Gastroesophageal sphincter (tissue), 4 donors: ENCODE measurements at places on chromosomes 11 and 22. TPM values are rescaled to one million over a fixed set of nuclear protein-coding genes. Genes with fewer than 3 reads are reported as not detected.

The PTS gene
- 22.4 TPM for total RNA-seq

GRCh38 chr22:27724157-27724556 is 77.4 kb downstream of the MN1 start:
- ATAC-seq: no peak

The NELL1 gene
- total RNA-seq: 0.77 TPM

DNA sequence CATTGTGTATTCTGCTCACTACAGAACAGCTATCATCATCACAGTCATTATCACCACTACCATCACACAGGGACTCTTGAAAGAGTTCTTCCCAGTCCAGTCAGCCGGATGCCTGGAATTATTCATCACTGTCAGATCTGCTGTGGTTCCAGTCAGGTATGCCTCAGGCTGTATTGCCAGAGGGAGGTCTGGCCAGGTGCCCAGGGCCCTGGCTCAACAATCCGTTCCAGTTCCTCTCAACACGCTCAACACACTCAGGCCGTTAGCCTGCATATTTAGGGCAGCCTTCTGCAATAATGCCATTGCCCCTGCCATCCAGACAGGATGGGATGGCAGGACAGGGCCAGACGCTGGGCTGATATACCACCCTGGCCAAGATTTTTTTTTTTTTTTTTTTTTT is 28.6 kb upstream of the RASL10A start:
- peak; percentile 87 for ATAC-seq
